ENCODE measurements at places on chromosomes 3 and 15.

DNA sequence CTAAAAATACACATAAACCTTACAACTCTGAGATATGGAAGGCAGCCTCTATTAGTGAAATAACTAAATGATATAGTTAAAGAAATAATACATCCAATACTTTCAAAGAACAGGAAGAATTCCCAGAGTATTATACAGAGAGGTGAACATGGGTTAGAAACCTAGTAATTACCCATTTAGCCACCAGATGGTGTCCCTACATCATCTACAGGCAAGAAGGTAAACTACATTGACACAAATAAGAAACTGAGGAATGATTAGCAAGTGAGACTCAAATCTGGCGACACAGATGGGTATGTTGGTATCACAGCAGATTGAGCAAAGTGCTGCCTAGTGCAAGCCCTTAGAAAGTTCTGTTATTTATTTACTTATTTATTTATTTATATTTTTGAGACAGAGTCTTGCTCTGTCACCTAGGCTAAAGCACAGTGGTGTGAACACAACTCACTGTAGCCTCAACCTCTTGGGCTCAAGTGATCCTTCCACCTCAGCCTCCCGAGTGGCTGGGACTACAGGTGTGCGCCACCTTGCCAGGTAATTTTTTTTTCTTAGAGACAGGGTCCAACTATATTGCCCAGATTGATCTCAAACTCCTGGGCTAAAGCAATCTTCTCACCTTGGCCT lies 28.2 kb downstream of the NEK4 start:
- DNase-seq = no peak

GRCh38 chr3:107297597-107297996 lies 79.6 kb upstream of the CCDC54 start:
- DNase-seq = no peak

DNA sequence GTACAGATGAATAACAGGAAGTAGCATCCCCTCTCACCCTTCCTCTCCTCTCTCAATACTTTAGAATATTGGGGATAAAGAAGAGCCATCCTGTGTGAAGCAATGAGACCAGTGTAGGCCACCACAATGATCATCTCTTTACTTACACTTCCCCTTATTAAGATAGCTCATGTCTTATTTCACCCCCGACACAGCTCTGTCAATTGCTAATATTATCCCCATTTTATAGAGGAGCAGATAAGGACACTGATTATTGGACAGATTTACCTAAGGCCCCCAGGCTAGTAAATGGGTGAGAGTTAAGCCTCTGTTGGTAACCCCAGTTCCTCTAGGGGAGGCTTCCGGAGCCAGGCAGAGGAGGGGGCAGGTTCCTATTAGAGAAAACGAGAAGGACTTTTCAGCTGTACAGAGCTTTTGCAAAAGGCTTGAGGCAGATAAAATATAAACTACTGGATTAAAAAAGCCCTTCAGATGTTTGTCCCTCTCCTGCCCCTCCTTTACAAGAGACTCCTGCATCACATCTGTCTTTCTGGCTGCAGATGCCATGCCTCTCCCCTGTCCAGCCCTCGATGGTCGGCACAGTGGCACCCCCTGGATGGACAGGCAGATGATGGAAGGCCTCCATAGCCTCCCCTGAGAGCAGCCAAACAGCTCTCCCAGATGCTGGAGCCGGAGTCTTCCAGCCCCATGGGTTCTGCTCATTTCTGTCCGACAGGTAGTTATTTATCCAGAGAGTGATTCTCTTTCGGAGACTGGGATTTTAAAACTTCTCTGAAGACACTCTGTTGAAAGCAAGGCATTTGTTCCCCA lies 49.4 kb upstream of the LCTL start:
- no peak for DNase-seq

- no peak for DNase-seq
Observed at GRCh38 chr3:178369811-178370210, 166.4 kb upstream of the KCNMB2 start.

DNA sequence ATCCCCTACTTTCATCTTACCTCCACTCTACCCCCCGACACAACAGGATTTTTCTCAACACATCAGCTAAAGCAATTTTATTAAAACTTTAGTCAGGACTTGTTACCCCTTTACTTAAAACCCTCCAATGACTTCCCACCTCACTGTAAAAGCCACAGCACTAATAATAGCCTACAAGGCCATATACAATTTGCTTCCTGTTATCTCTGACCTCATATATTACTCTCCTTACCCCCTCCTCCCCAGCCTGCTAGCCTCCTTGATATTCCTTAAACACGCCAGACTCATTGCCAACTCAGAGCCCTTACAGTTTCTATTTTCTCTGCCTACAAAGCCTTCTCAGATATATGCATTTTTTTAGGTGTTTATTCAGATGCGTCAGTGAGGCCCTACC lies 54.4 kb downstream of the DCUN1D1 start:
- no peak for DNase-seq

DNA sequence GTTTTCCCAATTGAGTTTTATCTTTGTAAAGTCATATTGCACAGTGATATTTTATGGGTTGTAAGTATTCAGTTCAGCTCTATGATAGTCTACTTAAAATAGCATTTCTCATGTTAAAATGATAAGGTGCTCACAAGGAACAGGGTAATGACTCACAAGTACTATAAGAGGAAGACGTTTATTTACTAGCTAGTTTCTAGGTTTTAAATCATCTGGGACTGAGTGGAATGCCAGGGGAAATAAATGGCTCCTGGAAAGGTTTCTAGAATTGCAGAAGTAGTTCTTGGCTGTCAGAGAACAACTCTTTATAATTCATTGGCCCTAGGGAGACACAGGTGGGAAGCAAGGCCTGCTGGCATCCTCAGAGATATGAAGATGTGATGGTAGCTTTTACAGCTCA lies 112.8 kb downstream of the CHDH start:
- no peak for DNase-seq

- DNase-seq = no peak
Observed at GRCh38 chr3:194967151-194968117, 281.8 kb downstream of the FAM43A start.

GRCh38 chr15:60949039-60949977 lies 279.8 kb downstream of the RORA start:
- no peak for DNase-seq

DNA sequence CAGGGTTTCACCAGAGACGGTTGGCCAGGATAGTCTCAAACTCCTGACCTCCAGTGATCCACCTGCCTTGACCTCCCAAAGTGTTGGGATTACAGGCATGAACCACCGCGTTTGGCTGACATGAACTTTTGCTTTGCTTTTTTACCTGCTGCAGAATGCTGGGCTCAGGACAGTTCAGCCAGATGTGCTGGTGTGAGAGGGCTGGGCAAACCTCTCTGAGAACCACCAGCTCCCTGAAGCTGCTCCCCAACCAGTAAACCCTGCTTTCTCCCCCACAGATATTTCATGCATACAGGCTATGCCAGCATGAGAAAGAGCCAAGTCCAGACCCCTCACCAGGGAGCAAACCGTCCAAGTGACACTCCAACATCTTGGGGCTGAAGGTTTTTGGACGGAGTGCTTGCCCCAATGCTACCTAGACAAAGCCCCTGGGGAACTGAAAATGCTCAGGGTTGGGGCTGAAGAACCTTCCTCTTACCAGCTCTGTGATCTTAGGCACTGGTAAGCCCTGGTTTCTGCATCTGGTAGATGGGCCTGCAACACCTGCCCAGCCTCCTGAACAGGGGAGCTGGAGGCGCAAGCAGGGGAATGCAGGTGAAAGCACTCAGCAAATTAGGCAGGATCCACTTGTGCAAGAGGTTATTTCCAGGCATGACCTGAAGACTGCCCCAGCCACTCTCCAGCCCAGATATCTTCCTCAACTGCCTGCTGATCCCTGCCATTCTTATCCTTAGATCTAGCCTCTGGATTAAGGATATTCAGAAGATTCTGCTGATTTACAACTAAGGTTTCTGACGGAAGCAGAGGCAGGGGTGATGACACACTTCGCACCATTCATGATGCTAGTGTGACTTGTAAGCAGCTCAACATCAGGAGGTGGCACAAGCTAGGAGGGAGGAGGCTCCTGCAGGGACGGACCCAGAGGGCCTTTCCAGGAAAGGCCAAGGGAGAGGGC lies 78.8 kb downstream of the TLE3 start:
- DNase-seq = no peak

DNA sequence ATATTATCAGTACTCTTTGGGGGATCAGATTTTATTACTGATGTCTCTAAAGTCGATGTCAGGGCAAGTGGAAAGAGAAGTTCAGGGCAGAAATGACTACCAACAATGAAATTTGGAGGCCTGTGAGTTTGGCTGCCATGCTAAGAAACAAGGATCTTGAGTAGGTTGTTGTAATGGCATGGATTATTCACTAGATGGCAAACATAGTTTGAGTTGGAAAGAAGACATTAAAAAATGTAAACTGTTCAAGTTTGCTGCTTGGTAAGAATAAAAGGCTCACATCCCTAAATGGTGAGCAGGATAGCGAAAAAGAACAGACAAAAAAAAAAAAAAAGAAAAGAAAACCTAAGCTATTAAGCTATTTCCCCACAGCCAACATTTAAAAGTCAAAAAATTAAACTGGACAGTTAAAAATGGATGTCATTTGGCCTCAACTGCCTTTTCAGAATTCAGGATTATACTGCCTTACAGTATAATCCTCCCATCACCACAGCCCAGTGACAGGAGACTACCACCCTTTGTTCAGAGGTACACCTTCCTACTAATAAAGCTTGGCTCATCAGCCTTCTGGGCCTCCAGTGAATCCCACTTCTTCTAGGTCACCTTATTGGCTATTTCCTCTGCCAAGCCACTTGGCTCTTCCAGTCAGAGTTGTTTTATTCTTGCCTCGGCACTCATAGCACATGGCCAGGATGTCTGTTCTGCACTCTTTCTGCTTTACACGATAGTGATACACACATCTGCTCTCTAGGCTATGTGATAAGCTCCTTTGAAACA lies 163.7 kb downstream of the PLD1 start:
- DNase-seq = no peak

DNA sequence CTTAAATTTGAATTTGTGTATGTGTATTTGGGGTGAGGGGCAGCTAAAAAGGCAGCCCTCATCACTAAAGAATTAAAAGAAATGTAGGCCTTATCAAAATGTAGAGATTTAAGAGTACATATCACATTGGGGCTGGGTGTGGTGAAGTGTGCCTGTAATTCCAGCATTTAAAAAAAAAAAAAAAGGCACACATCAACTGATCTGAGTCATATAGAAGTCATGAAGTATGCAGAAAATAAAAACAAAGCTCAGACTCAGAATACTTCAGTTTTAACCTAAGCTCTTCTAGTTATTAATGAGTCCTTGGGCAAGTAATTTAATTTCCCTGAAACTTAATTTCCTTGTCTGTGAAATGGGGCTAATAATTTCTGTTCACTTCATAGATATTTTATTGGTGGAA lies 31.6 kb downstream of the SLC24A1 start:
- no peak for DNase-seq

DNA sequence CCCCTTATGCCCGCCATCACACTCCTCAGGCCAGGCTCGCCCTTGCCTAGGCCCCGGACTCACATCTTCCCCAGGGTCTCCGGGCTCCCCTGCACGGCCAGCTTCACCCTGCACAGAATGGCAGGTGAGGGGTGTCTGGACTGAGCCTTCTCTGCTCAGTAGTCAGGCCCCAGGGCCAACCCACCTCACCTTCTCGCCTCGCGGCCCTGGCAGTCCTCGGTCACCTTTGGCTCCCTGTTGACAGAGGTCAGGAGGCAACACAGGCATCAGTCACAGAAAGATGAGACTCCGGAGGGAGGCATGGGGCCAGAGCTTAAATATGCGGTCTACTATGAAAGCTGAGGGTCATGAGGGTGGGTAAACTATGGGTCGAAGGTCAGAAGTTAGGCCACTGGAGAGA lies 8.4 kb upstream of the UCN2 start:
- DNase-seq = no peak

DNA sequence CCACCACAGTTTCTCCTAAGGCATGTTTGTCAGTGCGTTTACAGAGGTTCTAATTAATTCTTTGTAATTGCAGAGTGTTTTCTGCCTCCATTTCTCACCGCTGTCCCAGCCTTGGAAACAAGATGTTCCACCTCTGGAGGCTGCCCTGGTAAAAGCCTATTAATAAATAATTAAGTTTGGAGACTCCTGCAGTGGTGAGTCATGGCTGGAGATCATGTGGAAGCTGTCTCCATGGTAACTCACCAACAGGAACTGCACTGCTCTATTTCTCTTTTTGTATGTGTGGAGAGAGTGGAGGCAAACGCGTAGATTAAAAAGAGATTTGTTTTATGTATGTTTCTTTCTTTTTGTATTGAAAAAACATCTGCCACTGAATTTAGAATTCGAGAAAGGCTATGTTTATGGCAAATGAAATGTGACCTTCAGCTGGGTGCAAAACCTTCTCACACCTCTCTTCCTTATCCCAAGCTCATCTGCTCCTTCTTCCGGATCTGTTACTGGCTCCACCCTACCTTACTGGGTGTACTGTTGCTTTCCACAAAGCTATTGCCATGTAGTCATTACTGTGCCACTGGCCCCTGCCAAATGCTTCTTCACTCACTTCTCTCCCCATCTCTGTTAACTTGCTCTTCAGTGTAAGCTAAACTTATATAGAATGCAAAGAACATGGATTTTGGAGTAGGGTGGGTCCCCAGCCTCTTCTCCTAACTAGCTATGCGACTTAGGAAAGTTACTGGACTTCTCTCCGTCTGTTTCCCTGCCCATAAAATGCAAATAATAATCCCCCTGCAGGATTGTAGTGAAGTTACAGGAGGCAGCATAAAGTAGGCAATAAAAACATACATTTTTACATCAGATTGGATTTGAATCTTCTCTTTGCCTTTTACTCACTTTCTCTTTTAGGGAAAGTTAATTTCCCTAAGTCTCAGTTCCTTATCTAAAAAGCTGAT lies 778.5 kb downstream of the NTRK3 start:
- DNase-seq = no peak

DNA sequence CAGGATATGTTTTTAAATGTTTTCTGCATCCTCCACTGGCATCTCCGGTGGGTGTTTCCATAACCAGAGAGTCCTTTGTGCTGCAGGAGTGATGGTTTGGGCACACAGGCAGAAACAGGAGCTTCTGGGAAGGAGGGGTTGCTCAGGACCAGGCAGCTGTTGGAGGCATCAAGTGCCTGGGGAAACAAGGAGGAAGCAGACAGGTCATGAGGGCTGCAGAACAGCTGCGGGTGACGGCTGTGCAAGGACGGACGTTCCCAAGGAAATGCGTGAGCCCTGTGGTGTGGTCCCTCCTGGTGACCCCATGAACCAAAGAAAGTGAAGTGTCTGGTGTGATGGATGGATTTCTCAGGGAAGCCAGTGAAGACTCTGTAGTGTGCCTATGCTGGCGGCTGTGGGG lies 61.2 kb upstream of the TNFAIP8L3 start:
- DNase-seq = no peak

Measured in stimulated activated CD8-positive, alpha-beta memory T cell treated with anti-CD3 and anti-CD28 coated beads, Interleukin-12 subunit alpha, Interleukin-12 subunit beta, amount 100 ng/mL, for 4 hours (primary cell).